ENCODE measurements at places on chromosomes 1 and 21.

- DNase-seq = no peak
Measured at GRCh38 chr1:155250246-155250632, 5.0 kb downstream of the ENTREP3 start.

GRCh38 chr21:44833663-44834062, 15.8 kb upstream of the SUMO3 start:
- DNase-seq = no peak

- DNase-seq = no peak
Measured at GRCh38 chr1:117760069-117760468, 154.2 kb downstream of the TENT5C start.

DNA sequence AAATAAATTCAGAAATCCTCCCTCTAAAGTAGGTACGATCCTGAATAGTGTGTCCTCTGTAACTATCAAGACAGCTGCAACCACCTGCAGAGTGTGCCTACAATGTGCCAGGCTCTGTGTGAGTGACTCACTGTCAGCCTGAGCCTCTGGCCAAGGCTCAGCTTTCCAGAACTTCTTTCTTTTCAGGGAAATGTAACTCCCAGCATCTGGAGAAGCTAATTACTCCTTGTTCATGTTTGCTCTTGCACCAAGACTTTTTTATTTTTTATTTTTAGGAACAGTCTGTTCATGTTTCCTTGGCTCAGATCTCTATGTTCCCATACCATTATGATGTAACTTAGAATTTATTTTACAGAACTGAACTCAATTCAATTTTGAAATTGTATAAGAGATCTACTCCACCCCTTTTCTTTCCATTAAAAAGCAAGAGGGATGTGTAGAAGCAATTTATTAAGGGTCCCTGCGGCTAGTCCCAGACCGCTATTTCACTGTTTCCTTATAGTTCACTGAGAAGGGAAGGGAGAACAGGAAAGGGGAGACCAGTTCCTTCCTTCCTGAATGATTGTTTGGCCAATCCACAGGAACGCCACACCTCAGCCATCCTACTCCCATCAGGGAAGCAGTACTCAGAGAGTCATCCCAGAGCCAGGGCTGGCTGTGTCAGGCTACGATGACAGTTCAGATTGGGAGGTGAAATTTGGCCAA, 112.4 kb upstream of the ZNF648 start:
- DNase-seq = no peak

- DNase-seq = no peak
Measured at GRCh38 chr1:83631851-83632250, 367.1 kb downstream of the TTLL7 start.

DNA sequence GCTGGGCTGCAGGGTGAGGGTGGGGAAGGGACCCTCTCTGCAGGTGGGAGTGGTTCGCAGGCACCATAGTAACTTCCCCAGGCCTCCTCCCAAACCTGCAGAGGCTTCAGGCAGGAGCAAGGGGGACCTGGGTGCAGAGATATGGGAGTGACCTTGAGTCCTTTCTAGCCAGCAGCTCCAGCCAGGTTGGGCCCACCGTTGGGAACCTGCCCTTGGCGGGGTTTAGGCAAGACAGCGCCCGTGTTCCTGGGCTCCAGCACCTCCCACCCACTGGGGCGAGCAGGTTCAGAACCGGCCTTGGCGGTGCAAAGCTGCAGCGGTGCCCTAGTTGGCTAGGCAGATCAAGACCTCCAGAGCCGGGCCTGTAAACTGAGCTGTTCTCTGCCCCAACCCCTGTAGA, 2.2 kb upstream of the PRDM16 start:
- DNase-seq = no peak

DNA sequence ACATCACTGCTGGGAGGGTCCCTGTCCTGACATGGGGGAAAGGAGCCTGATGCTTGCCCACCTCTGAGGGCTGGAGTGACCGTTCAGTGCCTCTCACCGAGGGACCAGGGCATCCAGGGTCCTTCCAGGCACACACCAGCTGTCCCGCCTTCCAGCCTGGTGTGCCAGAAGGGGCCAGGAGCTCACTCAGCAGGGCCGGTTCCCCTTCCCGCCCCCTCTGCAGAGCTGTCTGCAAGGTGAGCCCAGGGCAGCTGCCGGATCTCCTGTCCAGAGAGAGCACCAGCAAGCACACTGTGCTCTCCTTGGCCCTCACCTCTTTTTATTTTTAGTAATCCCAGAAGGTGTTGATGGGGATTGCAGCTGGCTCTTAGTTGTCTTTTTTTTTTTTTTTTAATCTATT, 16.9 kb downstream of the H6PD start:
- no peak for DNase-seq

DNA sequence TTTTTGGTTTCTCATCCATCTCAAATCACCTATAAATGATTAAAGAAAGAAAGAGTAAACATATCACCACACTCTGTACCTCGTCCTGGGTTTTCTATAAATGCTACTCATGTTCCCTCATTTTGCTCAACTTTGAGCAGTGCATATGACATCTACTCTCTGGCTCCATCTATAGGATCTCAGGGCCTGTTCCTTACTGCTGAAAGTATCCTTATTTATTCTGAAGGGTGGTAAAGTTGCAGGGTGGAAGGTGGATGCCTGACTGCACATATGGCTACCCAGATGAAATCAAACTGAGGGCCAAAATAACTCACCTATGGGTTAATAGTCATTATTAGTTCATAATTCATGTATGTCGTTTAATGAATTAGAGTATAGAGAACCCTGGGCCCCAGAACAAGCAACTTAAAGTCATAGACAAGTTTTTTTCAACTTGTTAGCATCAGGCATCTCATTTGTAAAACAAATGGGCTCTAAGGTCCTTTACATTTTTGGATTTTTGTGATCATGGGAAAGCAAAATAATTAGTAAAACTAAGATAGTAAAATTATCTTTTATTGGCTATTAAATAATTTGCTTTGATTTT, 46.5 kb downstream of the NCF2 start:
- DNase-seq = no peak

DNA sequence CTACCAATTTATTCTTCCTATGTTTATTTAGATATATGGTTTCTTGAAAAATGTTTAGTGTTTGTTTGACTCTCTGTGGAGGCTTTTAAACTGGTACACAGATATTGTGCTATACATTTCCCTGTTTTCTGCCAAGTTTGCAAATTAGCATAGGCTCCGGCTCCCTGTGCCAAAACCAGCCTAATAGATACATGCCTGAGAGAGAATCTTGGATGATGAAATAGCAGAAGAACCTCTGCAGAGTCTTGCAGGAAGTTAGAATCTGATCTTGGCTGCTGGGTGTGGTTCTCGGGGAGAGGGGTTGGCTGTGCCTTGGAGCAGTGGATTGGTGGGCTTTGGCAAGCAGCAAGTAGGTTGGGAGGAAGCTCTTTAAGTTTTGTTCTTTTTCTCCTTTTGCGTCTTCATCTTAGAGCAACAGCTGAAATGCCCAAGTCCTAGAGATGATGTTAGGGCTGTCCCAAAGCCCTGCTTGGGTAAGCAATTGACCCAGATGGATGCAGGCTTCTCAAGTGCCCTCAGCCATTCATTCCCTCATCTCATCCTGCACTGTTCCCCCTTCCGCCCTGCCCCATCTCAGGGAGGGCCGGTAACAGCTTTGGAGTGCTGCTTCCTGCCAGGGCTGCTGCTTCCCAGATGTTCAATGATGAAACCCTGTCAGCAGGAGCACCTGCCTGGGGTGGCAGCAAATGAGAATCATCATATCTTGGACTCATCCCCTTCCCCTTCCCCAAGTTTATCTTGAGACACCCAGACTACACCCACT, 9.3 kb downstream of the PLA2G2A start:
- no peak for DNase-seq

DNA sequence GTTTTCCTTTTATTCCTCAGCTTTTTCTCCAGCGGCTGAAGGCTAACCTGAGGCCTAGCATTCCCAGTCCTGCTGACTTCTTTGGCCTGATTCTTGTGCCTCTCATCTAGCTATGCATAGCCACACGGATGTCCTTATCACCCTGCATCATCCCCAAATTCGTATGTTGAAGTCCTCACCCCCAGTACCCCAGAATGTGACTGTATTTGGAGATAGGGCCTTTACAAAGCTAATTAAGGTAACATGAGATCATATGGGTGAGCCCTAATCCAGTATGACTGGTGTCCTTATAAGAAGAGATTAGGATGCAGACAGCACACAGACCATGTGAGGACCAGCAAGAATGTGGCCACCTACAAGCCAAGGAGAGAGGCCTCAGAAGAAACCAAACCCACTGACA, 44.6 kb downstream of the CDCP2 start:
- DNase-seq = no peak

DNA sequence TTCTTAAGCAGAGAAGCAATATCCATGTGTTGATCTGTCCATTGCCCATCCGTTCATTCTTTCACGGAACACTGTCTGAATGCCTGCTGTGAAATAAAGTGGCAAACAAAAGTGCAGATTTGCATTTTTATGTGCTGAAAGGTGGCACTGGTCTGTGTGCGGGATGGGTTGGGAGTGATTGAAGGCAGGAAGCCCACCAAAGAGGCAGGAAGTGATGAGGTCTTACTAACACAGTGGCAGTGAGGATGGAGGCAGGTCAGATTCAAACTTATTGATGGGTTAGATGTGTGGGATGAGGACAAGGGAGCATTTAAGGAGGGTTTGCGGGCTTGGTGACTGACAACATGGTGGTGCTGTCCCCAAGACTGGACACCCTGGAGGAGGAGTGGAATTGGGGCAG, 8.3 kb downstream of the PTPRF start:
- no peak for DNase-seq

GRCh38 chr21:44549525-44550211, 1.6 kb downstream of the KRTAP10-2 start:
- no peak for DNase-seq

DNA sequence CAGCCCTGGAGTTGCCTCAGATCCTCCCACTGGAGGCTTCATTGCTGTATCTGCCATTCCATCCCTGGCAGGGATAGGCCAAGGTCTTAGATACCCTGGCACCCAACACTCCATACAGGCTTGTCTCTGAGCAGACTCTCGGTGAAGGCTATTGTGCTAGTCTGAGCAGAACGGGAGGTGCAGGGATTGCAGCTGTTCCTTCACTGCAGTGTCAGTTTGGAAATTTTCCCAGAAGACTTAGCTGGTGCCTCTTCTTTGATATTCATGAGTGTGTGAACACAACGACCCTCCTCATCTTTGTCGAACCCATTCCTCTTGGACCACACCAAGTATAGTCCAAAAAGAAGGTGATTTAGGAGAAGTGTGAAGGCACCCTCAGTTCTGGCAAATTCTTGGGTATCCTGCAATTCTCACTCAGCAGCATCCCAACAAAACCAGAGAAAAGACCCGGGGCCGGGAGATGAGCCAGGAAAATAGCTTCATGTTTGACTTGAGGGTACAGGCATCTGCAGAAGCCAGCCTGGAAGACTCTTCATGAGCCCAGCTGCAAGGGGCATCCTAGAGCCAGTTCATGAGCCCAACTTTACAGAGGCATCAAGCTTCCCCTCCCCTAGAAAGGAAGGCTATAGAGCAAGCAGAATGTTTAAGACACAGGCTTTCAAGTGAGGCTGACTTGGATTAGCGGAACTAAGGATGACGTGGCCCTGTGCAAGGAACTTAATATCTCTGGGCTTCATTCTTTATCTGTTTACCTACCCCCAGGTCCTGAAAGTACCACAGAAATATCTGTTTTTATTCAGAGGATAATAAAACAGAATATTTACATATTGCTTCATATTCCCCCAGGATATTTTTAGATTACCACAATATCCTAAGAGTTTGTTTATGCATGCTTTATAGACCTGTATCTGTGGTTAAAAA, 38.8 kb upstream of the HAO2 start:
- DNase-seq = no peak

GRCh38 chr21:26513212-26513611, 59.9 kb downstream of the CYYR1 start:
- no peak for DNase-seq

DNA sequence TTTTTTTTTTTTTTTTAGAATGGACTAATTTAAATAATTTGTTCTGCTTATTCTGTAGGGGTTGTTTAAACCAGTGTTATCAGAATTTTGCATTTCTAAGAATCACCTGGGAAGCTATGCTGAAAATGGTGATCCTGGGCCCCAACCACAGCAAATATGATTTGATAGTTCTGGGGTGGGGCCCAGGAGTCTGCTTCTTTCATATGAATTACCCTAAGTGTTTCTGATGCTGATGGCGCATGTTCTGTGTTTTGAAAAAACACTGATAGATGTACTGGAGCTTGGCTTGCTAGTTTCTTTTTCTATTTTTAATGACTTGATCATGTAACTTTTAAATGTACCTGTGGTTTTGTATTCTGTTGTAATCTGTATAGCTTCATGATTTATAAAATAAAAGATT, 89.3 kb downstream of the CDC14A start:
- DNase-seq = no peak

DNA sequence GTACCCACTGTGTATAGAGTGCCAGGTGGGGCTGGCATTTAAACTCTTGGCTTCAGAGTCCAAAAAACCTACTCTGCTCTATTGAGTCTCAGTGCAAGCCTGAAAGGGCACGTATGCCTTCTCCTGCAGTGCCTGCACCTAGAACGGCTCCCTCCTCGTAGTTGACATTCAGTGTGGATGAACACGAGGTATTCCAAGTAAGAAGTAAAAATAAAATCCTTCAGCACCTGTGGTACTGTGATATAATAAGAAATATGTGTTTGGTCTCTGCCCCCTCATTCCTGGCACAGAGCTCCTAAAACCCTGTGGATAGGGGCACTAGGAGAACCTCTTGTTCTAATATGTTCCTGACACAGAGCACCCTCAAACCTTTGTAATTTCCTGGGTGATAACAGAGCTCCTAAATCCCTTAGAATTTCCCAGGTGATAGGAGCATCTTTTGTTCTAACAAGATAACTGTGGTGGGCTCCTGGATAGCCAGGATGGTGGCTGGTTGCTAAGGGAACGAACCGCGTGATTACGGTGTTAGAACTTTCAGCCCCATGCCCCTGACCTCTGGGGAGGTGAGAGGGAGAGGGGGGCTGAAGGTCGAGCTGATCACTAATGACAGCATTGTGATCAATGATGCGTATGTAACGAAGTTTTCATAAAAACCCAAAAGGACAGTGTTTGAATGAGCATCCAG, 16.8 kb downstream of the UCK2 start:
- DNase-seq = no peak

DNA sequence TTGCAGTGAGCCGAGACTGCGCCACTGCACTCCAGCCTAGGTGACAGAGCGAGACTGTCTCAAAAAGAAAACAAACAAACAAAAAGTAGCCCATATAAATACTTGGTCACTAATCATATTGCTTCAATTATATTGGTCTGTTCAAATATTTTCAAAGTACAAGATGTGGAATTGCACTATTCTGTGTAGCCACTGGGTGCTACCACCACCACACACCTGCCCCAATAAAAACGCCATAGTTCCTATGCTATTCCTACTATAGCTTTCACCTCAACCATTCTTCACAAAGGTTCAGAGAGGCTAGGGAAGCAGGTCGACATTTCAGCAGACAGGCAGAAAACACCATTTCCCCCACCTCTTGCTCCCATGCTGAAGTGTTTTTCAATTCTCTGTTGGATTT, 16.7 kb downstream of the NDC1 start:
- DNase-seq = no peak

DNA sequence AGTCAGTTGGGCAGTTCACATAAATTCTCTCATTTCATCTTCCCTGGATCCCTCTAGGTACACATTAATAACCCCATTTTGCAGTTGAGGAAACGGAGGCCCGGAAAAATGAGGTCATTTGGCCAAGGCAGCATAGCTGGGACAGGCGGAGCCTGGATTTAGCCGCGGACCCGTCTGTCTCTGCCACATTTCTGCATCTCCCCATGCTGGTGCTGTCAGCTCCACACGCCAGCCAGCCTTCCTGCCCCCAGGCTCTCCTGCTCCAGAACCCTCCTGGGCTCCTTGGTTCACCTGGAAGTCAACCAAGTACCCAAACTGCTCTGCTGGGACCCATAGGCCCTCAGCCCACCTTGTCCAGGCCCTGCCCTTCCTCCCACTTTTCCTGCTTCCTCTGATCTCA, 7.6 kb downstream of the FOXO6 start:
- DNase-seq = no peak

- no peak for DNase-seq
Measured at GRCh38 chr1:27600498-27601175, 3.3 kb downstream of the AHDC1 start.
